ENCODE measurements at places on chromosomes 7 and 10. TPM values are rescaled to one million over a fixed set of nuclear protein-coding genes. Genes with fewer than 3 reads are reported as not detected.

Gene NFE2L3
- 12.4 TPM for total RNA-seq

DNA sequence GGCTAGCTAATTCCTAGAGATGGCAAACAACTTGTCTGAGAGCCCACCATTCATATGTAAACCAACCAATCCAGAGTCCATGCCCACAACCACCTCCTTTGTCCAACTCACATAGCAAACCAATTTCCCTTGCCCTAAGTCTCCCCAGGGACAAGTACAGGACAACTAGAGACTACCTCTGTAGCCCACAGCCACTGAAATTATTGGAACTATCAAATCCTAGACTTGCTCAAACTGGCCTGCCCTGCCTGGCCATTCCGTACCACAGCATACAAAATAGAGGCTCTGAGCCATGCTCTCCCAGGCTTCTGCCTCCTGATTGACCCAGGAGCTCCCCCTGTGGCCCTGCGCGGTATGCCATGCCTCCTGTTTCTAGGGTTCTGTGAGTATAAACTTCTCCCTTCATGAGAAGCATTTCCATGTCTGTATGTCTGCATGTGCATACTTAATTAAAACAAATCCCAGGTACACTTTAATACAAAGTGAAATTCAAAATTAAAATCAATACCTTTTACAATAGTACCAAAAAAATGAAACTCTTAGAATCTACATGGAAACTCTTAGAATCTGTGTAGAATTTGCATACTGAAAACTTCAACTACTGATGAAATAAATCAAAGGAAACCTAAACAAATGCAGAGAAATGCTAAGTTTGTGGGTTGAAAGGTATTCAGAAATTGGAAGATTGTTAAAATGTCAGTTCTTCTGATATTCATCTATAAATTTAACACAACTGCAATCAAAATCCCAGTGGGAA lies 4.0 kb upstream of the HECW1 start:
- DNase-seq, result peak; percentile 62

Gene CD36
- 0.82 TPM for total RNA-seq

DNA sequence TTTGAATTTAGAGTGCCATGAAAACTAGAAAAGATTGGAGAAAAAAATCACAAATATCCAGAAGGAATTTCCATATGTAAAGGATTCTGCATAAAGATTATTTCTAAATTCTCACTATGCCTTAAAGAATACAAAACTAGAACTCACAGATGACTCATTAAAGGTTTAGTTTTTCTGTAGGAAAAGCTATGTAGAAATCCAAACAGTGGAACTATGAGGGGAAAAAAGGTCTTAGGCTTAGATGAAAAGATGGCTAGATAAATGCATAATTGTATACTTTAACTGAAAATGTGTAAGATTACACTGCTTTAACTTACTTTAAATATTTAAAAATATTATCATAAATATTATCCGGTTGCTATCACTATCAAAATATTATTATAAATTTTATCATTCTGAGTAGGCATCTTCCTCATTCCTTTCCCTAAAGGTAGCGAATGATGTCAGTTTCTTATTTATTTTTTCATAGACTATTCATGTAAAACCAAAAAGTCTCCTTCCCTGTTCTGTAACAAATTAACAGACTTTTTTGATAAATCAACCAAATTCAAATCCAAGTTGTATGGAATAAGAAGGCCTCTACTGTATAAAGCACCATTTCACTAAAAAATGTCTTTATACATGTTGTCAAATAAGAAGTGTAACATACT lies 69.1 kb upstream of the COMTD1 start:
- DNase-seq, result no peak

- no peak for DNase-seq
These were observed at the start of gene HK1 for GRCh38 chr10:69278446-69278963. HK1 (plus strand) TSS chr10:69278496.

Gene ELMO1
- total RNA-seq, result 7.3 TPM

DNA sequence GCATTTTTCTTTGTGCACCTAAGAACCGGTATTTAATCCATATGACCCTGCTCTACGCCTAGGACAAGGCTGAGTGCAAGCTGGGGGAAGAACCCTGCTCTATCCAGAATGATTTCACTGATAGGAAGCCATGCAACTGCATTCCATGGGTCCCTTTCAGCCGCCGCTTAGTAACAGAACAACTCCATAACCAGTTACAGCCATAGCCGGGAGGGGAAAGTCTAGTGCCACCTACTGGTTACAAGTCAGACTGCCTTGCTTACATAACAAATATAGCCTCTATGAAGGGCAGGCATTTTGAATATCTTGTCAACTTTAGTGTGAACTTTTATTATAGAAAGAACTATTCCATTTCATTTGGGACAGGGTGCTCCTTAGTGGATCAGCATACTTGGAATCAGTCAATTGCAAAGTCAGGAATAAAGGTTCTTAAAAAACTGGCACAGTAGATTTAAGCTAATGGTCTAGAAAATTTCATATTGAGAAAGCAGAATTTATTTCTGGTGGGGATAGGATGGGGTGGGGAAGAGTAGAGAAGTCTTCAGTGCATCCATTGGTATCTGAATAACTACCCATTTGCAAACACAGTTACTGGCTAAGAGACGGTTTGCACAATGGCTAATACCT lies 521.7 kb downstream of the ADRA2A start:
- peak; percentile 43 for DNase-seq

DNA sequence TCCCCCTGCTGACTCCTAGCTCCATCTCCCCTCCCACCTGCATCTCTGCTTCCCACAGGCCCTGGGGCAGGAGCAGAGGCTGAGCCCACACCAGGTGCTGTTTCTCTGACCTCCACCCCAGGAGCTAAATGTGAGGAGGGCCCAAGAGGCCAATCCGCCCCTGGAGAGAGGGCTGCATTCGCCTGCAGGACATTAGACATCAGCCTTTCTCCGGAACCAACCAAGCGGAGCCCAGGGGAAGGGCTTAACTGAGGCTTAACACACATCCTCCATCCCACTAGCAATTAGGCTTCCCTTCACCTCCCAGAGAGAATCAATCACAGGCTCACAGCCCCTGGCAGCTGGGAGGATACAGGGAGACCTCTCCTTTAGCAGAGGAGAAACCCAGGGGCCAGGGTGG lies 50.5 kb downstream of the SH3PXD2A start:
- DNase-seq, result no peak

GRCh38 chr7:98669329-98670000 lies 52.4 kb downstream of the NPTX2 start:
- DNase-seq, result no peak

- DNase-seq, result no peak
These were observed 92.6 kb downstream of the SPAG6 start for GRCh38 chr10:22437620-22438588.

Gene NUTM2A
- 0.26 TPM for total RNA-seq

DNA sequence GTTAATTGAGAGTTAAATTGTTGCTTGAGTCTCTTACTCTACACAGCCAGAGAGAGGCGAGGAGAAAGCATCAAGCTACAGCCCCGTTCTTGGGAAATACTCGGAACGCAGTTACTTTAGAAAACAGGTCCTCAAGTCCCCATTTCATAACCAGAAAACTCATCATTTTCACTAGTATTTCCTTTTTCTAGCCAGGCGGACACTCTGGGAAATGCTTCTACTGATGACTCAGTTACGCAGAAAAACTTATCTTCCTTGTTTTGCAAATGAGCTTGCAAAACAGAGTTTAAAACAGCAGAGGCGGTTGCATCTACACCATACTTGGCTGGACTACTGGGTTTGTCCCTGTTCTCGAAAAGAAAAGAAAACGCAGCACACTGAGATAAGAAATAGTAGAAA lies 111.4 kb upstream of the FGFR2 start:
- no peak for DNase-seq

- DNase-seq, result no peak
These were observed 135.1 kb upstream of the TRIM24 start for GRCh38 chr7:138324941-138325340.

- DNase-seq, result peak; percentile 31
These were observed 139.3 kb upstream of the HDAC9 start for GRCh38 chr7:18356191-18356645.

Gene TAS2R5
- 0.50 TPM for total RNA-seq

DNA sequence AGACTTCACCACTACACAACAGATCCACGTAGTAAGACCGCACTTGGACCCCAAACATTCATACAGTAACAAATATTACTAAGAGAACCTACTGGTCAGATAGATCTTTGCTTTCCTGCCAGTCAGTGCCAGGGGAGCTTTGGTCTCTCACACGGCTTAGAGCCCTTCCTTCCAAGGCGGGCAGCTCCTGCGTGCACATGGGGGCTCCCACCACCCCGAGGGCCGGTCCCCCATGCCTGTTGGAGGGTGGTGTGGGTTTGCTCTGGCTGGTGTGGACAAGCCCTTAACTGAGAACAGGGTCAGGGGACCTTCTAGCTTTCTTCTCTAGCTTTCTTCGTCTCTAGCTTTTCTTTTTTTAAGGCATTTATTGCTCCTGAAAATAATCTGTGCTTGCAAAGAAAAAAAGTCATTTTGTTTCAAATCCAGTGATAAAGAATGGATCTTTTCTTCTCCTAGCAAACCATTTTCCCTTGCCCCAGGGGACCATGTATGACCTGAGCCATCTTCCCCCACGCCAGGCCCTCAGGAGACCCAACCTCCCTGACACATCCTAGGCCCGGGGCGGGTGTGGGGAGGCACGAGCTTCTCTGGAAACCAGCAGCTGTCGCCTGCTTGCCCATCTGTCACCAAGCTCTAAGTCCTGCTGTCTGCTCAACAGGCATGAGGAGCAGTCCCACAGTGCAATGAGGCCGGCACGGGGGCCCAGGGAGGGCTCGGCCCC lies 591.1 kb downstream of the PTPRN2 start:
- DNase-seq, result no peak

GRCh38 chr10:77782328-77783061 lies 144.1 kb downstream of the DLG5 start:
- no peak for DNase-seq

Gene PPP1R17
- not detected for total RNA-seq

Gene SLC29A4
- 2.5 TPM for total RNA-seq

- DNase-seq, result no peak
These were observed 44.8 kb upstream of the ADO start for GRCh38 chr10:62759599-62760175.

DNA sequence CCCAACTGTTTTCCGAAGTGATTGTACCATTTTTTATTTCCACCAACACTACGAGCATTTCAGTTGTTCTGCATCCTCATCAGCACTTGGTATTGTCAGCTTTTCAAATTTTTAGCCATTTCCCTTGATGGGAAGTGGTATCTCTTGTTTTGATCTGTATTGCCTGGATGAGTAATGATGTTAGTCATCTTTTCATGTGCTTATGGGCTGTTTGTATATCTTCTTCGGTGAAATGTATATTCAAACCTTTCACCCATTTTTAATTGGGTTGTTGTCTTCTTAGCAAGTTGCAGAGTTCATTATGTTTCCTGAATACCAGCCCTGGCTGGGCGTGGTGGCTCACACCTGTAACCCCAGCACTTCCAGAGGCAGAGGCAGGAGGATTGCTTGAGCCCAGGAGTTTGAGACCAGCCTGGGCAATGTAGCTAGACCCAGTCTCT lies 22.1 kb downstream of the CLIP2 start:
- no peak for DNase-seq

DNA sequence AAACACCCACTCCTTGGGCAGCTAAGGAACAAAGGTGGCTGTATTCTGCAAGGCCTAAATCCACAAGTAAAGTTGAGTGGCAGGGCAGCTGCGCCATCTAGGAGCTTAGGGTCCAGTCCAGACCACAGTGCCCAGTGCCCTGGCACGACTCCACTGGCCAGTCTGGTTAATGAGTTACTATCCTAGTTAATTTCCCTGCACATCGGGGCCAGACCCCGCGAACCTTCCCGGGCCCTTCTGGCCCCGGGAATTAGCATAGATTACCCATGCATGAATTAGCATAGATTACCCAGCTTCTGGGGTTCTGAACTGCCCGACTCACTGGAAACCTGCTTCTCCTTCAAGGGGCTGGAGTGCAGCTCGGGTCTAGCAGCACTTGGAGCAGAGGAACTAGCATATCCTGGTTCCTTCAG lies 3.2 kb upstream of the EMX2 start:
- no peak for DNase-seq

Data from NCI-H460 (cell line).